ENCODE measurements at places on chromosomes 3 and 15.

GRCh38 chr3:196287090-196287439 lies 461 bp downstream of the PCYT1A start:
- no peak for DNase-seq

DNA sequence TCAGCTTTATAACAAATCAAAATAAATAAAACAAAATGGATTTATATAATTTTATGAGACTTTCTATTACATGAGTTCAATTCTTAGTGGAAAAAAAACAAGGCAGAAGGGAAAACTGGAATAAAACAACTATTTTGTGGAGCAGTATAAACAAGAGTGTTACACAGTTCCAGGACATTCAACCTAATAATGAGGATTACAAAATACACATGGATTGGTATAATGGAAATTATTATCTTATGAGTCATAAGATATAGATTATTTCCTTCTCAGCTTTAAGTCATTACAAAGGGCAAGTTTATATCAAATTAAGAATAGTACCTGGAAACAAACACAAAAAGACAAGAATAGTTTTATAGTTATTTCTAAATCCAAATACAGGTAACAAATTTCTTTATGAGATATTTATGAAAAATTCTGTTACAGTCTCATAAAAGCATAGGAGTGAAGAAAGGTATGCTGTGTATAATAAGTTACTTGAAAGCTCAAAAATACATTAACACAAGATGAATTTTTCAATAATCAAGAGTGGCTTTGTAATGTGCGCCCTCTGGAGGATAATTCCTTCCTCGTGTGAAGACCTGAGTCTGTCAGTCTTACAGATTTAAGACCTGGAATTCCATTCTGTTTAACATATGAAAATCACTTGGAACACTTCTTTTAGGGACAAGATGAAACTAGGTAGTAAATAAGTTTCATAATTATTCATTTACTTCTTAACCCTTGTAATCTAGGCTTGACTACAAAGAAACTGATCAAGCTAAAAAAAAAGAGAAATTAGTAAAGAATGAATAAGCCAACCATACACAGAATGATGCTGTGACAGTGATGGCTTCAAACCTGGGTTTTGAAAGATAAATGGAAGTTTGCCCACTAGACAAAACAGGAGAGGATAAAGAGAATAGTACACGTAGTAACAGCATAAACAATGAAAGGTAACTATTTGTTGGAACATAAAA lies 9.5 kb downstream of the COPS2 start:
- DNase-seq = no peak

GRCh38 chr3:187801152-187801551 lies 55.9 kb upstream of the BCL6 start:
- no peak for DNase-seq

DNA sequence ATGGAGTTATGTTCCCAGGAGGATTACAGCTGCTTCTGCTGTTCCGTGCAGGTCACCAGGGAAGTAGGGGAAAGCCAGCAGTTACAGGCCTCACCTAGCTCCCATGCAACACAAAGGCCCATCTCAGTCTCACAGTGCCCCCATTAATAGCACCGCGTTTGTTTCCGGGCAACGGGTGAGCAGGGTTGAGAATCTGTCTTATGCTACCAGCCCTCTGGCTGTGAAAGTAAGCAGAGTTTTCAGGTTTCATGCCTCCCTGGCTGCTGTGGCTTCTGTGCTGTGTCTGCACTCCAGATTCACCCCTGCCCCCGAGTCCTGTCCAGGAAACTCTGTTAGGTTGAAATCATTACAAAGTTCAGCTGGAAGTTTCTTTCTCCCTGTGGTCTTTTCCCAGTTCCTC lies 254.4 kb upstream of the GPR149 start:
- no peak for DNase-seq

DNA sequence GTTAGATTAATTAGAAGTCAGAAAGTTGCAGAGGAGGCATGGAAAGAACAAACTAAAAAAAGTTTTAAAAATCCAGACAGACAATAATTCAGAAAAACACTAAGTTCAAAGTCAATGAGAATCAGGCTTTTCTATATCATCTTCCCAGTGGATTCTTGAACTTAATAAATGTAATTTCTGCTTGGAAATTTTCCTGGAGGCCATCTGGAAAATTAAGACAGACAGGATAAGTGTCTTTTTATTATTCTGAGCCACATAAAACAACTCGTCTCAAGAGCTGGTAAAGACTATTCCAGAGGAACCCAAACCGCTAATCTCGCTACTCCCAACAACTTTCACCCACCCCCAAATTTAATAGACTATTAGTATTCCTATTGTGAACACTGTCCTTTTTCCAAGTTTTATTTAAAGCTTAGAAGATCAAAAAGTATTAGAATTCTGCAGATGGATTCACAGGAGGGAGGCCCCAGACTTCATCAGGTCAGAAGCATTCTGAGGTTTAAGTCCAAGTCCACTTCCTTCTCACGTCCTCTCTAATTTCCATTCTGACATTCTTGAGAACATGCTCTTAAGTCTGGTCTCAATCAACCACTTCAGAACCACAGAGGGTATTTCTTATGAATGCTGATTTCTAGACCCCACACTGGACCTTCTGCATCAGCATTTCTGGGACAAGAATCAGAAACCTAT lies 61.3 kb downstream of the ERC2 start:
- no peak for DNase-seq

GRCh38 chr15:62241135-62241770 lies 76.2 kb upstream of the C2CD4B start:
- no peak for DNase-seq

GRCh38 chr15:57548835-57549234 lies 42.9 kb upstream of the MYZAP start:
- no peak for DNase-seq

- no peak for DNase-seq
These were observed 1.6 kb upstream of the VILL start for GRCh38 chr3:37988931-37989525.

DNA sequence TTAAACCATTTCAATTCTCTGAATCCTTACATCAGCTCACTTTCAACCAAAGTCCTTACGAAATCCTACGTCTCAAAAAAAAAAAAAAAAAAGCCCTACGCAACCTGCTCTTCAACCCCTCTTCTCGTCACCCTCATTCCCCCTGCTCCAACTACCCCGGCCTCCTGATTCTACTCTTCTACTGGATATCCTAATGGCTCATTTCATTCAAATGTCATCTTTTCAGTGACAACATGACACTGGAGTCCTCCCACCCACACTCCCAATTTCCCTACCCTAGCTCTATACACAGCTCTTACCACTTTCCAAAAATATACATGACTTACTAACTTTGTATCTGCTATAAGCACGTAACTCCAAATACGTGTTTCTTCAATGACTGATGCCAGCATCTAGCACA lies 11.5 kb downstream of the UBP1 start:
- DNase-seq = no peak

GRCh38 chr3:155646128-155646527 lies 98.7 kb downstream of the PLCH1 start:
- no peak for DNase-seq

All from GF-D8 (cell line).